ENCODE measurements at places on chromosomes 6 and 20. TPM values are rescaled to one million over a fixed set of nuclear protein-coding genes. Genes with fewer than 3 reads are reported as not detected.
A peak's percentile ranks its signal among the peaks of the same experiment; 100 is the strongest.

- DNase-seq: peak; percentile 96
Measured at GRCh38 chr20:13147071-13147963, 73.8 kb upstream of the ISM1 start.

DNA sequence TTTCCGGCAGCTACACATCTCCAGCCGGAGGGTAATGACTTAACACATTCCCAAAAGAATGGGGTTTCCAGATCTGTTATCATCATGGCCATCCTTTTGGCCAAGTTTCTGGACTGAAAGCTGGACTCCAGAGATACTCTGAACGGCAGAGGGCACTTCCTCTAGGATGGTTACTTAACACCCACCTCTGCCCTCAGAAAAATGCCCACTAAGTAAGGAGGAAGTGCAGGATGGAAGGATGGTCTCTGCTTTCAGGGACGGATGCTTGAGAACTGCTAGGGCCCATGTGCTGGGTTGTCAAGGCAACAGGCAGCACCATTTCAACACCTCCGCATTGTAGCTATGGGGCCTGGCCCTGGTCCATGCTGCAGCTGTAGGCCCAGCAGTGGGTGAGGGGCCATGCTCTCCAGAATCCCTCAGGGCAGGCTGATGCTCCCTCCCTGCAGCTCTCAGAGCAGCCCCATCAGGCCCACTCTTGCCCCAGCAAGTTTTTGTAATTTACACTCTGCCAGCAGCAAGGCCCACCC, 16.5 kb upstream of the TGM3 start:
- DNase-seq: no peak

ANGPT4 gene
- total RNA-seq: 0.24 TPM

GRCh38 chr6:40720375-40720748, 133.2 kb upstream of the LRFN2 start:
- DNase-seq: peak; percentile 67

DNA sequence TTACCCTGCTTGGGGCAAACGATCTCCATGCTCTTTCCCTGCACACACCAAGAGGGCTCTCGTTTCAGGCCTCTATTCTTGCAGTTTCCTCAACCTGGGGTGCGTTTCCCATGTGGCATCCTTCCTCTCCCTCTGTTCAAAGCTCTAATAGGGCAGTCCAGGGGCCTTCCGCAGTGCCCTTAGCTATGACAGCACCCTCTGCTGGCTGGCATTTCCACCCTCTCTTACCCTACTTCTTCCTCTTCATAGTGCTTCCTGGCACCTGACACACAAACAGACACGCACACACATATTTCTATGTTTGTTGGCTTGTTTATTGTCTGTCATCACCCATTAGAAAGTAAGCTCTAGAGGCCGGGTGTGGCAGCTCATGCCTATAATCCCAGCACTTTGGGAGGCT, 294.0 kb downstream of the CLIC5 start:
- no peak for DNase-seq

GRM1 gene
- total RNA-seq: 1.9 TPM

DNA sequence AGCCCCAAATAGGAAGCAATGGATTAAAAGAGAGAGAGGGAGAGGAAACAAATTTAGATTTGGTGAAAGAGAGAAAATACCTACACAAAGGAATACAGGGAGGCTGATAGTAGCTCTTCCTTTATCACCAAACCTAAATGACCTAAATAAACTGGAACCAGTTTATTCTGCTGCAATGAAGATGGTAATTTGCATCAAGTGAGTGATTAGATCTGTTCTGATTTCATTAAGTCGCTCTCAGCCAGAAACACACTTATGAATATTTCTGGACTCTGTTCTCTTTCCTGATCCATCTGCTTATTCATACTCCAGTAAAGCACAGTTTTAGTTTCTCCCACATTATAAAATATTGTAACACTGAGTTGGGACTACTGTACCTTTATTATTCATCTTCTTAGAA, 83.4 kb upstream of the BMP5 start:
- peak; percentile 33 for DNase-seq

ADGRB3 gene
- 5.1 TPM for total RNA-seq

BMP7 gene
- total RNA-seq: 17.1 TPM

DNA sequence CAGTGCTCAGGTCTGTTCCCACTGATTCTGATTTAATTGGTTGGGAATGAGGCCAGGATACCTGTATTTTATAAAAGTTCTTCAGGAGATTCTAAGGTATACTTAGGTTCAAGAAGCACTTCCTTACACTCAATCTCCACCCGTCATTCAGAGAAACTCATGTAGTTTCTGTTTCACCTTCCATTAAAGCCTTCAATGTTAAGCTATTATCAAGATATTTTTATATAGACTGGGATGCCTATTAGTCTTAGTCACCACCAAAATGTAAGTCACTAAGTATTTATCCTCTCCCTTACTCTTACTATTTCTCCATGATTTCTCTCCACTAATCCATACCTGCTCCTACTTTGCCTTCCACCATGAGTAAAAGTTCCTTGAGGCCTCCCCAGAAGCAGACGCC, 38.1 kb upstream of the GCLC start:
- no peak for DNase-seq

GRCh38 chr6:1538369-1538768, 71.3 kb upstream of the FOXC1 start:
- DNase-seq: no peak

GRCh38 chr6:83459663-83460062, 28.8 kb upstream of the ME1 start:
- no peak for DNase-seq

DNA sequence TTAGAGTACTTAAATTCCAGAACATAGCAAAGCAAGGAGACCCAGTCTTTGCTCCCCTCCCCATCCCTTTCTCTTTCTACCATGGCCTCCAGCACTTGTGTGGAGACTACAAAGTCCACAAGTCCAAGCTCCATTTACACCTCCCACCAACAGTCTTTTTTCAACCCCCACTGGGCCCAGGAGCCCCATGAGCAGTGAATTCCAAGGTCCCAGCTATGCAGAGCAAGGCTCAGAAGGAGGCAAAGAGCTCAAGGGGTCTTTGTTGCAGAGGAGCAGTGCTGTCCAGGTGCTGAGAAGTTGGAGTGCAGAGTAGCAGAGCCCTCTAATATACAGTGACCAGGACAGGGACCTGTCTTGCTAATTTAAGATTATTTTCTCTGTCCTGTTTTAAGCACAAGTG, 9.0 kb downstream of the PAK5 start:
- no peak for DNase-seq

GRCh38 chr6:24581084-24581669, 64.8 kb downstream of the KIAA0319 start:
- DNase-seq: peak; percentile 62

F13A1 gene
- total RNA-seq: 299 TPM

GRCh38 chr6:133101790-133102189, 139.4 kb upstream of the EYA4 start:
- no peak for DNase-seq

SYNJ2 gene
- total RNA-seq: 12.3 TPM
